SW 1271 (cell line): ENCODE measurements at places on chromosomes 13 and 19.

- no peak for DNase-seq
Measured at GRCh38 chr13:38824342-38824741, 137.5 kb downstream of the FREM2 start.

- DNase-seq = no peak
Measured at GRCh38 chr13:39976481-39976880, 321.0 kb downstream of the COG6 start.

- no peak for DNase-seq
Measured at GRCh38 chr19:17156947-17157302, 58.2 kb upstream of the USE1 start.

DNA sequence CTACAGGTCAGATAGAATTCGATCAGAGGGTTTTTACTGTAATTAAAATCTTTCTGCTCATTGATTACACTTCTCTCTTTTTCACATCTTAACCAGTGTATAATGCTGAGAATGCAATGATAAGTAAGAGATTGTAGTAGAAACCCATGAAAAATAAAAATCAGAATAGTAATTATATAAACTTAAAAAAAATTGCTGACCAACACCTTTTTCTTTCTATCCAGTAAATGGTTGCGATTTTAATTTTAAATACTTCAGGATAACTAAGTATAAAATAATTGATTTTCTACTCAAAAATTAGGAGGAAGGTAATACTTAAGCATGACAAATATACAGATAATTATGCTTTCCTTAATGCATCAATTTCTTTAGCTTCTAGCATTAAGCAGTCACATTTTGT is 910.6 kb upstream of the GPC6 start:
- DNase-seq = no peak

GRCh38 chr19:45382426-45382825 is 12.1 kb upstream of the ERCC2 start:
- no peak for DNase-seq

- DNase-seq = no peak
Measured at GRCh38 chr19:21566073-21566472, 60.7 kb downstream of the ZNF429 start.

GRCh38 chr19:2164020-2164998 is 576 bp downstream of the DOT1L start:
- DNase-seq = peak; percentile 18

- DNase-seq = no peak
Measured at GRCh38 chr19:40253611-40254092, 27.2 kb upstream of the CCNP start.

DNA sequence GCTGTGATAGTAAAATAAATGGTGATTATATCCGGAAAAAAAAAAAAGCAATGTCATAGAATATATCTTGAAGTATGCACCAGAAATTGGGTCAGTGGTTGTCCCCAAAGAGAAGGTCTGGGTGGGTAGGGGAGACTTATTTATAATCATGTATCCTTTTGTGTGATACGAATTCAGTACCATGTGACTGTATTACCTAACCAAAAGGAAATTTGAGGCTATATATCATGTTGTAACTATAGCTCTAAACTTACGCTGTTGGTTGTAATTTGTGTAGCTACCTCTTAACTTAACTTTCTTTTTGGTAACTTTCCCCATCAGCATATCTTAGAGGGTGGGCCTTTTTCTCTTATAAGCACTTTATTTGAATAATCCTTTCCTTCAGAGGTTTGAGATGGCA is 25.2 kb upstream of the KCTD4 start:
- DNase-seq = no peak

DNA sequence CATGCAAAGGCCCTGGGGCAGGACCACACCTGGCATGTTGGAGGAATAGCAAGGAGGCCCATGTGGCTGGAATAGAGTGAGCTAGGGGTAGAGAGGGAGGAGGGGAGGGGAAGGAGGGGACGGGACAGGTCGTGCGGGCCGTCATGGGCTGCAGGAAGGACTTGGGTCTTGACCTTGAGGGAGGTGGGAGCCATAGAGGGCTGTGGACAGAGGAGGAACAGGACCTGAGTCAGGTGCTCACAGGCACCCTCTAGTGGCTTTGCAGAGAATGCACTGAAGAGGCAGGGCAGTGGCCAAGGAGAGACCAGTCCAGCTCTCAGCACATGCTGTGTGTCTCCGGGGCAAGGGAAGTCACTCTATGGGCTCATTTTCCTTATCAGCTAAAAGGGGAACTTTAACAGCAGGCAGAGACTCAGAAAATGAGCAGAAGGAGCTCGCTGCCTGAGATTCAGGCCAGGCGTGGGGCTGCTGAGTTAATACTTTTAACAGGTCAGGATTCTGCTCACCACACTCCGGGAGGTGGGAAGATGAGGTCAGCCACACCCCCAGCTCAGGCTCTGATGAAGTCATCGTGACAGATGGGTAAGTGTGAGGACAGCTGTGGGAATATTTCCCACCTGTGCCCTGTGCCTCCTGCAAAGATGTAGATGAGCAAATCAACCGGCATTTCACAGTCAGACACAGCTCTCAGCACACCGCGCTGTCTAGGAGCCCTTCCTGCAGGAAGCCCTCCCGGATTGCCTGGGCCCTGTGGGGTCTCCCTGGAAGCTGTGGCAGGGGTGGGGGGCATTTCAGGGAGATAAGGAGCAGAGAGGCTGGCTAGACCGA is 6.0 kb upstream of the TNFAIP8L1 start:
- DNase-seq = peak; percentile 90

GRCh38 chr19:52296400-52296772 is 583 bp upstream of the ZNF480 start:
- no peak for DNase-seq

- DNase-seq = no peak
Measured at GRCh38 chr13:48489666-48490065, 43.2 kb downstream of the RCBTB2 start.

DNA sequence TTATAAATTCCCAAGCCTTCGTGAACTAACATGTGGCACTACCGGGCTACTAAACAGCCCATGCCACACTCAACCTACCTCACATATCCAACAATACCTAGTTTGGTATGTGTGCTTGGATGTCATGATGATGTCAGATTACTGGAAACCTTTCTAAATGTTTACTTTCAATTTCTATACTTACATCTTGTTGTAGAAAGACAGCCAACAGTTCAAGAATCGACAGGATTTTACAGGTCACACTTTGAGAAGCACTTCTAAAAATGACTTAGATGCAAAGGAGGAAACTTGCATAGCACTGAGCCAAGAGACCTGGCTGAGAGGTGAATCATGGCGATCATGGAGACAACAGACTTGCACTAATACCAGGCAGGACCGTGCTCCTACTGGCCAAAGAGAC is 209.9 kb downstream of the COL4A1 start:
- no peak for DNase-seq

DNA sequence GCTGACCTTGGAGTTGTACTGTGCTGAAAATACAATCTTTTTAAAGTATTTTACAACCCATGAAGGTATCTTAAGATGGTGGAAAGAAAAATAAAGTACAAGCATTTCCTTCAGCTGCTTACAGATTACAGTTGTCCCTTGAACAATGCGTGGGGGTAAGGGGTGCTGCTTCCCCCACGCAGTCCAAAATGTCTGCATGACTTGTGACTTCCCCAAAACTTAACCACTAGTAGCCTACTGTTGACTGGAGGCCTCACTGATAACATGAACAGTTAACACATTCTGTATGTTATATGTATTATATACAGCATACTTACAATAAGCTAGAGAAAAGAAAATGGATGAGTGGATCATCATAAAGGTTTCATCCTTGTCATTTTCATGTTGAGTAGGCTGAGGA is 45.3 kb upstream of the ZNF599 start:
- no peak for DNase-seq

- no peak for DNase-seq
Measured at GRCh38 chr13:112069061-112069844, 2.3 kb downstream of the SOX1 start.

DNA sequence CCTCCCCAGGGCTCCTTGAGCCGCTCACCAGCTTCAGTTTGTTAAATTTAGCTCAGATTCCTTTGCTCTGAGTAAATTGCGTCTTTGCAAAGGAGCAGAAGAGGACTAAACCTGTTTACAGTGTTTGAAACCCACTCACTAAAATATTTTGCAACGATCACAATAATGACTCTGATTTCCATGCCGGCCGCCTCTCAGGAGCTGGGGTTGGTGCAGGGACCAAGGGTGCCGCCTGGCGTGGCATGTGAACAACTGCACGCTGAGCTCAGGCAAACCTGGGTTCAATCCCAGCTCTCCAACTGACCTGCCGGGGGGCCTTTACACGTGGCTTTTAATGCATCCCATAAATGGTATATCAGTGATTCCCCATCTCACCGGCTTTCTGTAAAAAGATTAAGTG is 68.7 kb upstream of the CACNA1A start:
- DNase-seq = no peak

- no peak for DNase-seq
Measured at GRCh38 chr19:30276011-30276882, 95.9 kb upstream of the ZNF536 start.

GRCh38 chr19:51531349-51532315 is at the start of gene SIGLEC6:
Gene SIGLEC6 (minus strand): TSS chr19:51531670. CDS start chr19:51531648, 22 bp downstream.
- no peak for DNase-seq

DNA sequence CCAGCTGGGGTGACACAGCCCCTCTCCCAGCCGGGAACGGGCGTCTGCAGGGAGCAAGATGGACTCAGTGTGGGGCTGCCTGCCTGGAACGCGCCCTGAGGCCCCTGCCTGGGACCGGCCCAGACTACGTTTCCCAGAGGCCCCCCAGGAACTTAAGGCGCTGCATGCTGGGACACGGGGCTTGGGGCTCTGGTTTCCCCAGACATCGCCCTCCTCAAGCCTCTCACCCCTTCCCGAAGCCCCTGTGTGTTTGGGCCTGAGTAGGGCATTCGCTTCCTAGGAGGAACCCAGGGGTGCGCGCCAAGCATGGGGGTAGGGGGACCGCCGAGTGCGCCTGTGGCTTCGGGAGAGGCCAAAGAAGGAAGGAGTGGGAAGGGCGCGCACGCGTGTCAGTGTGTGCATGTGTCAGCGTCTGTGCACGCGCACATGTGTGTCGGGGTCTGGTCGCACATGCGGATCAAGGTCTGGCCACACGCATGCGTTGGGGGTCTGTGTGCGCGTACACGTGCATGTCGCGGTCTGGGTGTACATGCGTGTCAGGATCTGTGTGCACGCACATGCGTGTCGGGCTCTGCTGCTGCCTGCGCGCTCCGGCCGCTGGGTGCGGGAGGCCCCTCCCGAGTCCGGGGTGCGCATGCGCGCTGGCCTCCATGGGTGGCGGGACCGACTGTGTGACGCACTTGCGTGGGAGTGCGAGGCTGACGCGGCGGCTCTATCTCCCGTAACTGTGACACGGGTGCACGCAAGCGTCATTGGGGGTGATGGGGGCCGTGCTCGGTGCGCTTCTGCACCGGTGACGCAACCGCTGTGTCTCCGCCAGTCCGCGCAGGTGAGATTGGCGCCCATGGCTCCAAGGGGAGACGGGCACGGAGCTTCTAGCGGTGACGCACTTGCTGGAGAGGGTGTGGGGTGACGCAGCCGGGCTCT is 16.2 kb downstream of the ZNF331 start:
- DNase-seq = no peak

GRCh38 chr19:18119717-18120105 is 22.1 kb downstream of the MAST3 start:
- DNase-seq = no peak

- no peak for DNase-seq
Measured at GRCh38 chr13:64718116-64718515, 2512.0 kb downstream of the PCDH9 start.

DNA sequence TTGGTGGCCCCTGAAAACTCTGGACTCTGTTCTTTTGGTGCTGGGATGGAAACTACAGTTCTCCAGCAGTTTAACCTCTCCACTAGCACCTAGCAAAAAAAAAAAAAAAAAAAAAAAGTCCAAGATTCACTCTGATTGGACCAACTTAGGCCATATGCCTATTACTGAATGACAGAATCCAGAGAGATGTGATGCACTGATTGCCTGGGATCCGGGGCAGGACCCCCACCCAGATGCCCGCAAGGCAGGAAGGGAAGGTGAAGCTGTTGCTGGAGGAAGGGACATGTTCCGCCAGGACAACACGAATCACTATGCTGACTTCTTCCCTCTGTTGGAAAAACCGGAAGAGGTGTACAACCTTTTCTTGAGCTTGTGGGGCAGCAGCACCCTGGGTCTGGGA is 152.5 kb upstream of the ZNF536 start:
- no peak for DNase-seq

DNA sequence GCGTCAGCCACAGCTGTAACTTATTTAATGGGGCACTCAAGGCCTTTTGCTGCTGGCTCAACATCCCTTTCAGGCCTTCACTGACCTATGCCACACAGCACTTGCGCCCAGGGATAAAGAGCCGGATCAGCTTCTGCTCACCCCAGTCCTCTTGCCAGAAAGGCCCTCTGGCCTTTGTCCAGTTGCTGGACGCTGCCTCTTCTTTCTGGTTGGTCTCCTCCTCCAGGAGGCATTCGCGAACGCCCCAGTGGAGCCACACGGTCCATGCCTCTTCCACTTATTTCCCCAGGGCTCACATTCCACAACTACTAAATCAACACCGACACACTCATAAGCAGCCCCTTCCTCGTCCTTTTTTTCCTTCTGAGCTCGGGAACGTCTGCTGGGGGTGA is 3.7 kb upstream of the ZNF329 start:
- no peak for DNase-seq

GRCh38 chr19:1999856-2000515 is 15.5 kb downstream of the BTBD2 start:
- no peak for DNase-seq

GRCh38 chr13:92315265-92315664 is 911.3 kb upstream of the GPC6 start:
- DNase-seq = no peak

- DNase-seq = no peak
Measured at GRCh38 chr19:40081411-40081810, 9.3 kb downstream of the ZNF780A start.

DNA sequence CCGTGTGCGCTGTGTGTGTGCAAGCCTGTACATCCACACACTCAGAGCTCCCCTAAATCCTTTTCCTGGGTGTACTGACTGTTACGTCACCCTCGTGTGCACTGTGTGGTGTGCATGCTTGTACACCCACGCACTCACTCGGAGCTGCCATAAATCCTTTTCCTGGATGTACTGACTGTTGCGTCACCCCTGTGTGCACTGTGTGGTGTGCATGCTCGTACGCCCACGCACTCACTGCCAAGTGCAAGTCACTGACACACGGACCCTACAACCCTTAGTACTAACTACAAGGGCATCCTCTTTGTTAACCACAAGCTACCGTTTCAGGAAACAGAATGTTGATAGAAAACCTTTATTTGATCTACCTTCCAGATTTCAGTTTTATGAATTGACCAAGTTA is 983.4 kb downstream of the EFNB2 start:
- DNase-seq = no peak
